ENCODE measurements at places on chromosomes 16 and 17.

DNA sequence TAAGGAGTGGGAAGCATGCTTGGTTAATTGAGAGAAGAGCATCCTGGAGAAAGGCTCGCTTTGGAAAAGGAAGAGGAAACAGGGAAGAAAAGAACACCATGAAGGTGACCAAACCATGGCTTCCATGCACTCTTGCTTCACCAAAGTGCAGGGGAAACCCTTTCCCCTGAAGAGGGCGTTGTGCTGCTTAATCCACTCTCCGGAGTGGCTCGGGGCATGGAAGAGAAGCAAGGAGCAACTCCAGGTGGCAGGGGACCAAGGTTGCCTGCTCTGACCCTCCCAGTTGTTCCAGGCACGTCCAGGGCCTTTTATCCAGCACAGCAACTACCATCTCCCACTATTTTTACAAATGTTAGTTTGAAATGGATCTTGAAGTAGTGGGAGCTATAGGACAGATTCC lies 108.1 kb downstream of the STX8 start:
- DNase-seq = no peak

GRCh38 chr16:31177136-31177535 lies 2.8 kb upstream of the FUS start:
- DNase-seq = no peak

DNA sequence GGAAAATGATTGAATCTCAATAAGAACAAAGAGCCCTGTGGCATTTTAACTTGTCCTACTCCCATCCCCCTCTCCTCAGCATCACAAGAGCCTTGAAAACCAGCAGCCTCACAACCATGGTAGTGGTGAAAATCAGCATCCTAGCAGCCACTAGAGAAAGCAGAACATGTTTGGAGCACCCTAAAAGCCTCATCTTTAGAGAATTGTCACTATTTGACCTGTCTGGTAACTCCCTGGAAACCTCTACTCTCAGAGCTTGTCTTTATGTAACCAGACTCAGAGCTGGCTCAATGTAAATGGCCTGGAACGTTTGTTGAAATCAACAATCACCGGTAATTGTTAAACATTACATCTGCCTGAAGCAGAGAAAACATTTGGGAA lies 70.8 kb downstream of the MMD start:
- no peak for DNase-seq

GRCh38 chr17:80095844-80096475 lies 5.4 kb upstream of the GAA start:
- no peak for DNase-seq

DNA sequence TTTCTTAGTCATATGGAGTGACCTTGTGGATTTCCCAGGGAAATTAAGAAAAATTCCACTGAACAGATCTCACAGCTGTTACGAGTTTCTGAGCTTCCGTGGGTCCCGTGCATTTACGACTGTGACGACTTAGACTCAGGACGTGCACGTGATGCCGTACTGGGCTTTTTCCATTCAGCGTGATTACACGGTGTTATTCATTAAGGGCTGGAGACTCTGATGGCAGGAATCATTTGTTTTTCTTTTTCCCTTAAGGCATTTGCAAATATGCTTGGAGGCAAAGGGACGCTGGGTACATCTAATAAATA lies 57.2 kb downstream of the TBC1D16 start:
- DNase-seq = no peak
